ENCODE measurements at places on chromosomes 16 and 17.

DNA sequence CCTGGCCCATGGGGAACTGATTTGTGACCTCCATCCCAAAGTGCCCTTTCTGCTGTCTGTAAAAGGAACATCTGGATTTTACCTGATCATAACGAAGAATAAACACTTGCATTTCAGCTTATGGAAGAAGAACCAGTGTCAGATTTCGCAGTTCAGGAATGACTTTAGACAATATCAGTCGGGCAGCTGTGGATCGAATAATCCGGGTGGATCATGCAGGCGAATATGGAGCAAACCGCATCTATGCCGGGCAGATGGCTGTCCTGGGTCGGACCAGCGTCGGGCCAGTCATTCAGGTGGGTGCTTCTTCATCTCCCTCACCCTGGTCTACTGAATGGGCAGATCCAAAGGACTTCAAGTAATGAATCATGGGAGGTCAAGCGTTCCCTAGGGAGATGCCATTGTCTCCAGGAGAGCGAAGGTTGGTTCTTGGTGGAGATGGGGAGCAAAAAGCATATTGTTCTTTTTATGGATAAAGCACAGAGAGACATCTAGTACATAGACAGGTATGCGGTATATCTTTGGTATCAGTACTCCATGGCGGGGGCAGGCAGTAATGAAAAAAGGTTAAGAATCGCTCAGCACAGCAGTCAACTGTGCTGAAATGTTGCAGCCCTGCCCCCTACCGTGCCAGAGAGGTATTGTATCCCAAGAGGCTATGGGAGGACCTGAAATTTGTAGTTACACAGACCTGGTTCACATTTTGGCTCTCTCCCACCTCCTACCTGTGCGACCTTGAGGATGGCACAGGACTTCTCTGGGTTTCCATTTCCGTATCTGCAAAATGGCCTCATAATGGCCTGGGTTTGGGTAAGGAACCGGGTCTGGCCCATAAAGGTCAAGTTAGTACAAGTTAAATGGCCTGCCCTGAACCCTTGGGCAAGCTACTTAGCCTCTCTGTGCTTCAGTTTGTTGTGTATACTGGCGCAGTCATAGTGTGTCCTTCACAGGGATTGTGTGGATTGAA is 4.7 kb downstream of the COQ7 start:
- peak; percentile 65 for DNase-seq

- no peak for DNase-seq
These were observed 76.5 kb upstream of the TNRC6C start for GRCh38 chr17:77882040-77882439.

DNA sequence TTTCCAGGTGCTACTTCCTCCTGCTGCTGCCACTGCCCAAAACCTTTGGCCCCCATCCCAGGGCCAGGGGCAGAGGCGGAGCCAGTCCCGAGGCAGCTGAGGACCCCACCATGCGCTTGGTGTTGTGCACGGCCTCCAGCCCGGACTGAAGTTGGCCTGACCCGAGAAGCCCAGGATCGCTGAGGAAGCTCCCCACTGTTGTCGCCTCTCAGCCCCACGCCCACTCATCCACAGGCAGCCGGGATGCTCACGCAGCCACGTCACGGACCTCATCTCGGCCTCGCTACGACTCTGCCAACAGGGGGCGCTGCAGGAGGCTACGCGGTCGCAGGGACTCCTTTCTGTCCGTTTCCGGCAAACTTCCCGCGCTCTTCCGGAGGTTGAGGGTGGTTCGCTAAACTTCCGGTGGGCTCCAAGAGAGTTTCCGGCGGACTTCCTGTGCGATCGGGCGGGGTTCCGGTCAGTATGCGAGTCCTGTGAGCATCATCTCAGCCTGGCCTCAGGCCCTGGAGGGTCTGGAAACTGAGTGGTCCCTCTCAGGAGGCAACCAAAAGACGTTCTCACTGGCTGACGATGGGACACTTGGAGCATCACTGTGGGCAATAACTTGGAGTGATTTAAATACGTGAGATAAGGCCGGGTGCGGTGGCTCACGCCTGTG is 12.4 kb downstream of the ZG16B start:
- DNase-seq = peak; percentile 70

GRCh38 chr16:11621920-11622651 is 35.4 kb upstream of the LITAF start:
- no peak for DNase-seq

- DNase-seq = no peak
These were observed 1.3 kb upstream of the ST3GAL2 start for GRCh38 chr16:70440009-70440692.

DNA sequence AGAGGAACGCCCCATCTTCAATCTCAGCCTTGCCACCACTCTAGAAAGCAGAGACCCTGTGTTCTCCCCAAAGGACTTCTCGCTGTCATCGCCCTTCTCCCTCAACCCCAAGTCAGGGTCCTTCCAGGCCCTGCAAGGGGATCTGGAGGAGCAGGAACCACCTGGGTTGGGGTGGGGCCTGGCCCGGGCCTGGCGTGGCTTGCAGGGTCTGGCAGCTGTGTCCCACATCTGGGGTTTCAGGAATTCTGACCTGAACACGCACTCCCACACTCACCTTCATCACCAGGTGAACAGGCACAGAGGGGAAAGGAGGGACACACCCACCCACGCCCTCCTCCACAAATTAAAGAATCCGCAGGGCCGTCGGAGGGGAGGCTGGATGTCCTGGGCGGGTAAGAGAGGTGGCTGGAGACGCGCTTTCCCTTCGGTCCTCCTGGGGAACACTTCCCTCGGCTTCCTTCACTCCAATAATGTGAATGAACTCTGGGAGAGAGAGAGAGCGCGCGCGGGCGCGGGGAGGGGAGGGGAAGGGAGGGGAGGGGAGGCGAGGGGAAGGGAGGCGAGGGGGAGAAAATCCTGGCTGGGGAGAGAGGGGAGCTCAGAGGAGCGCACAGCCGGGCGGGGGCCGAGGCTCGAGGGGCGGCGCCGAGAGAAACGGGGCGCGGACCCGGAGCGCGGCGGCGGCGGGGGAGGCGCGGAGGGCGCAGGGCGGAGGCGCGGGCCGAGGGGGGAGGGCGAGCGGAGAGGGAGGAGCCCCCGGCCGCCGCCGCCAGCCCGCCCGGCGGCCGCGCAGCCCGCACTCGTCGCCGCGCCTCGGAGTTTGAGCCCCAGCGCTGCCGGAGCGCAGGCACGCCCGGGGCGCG is at the start of gene CACNG4:
Gene CACNG4 (plus strand): TSS at position 799 of the 863 bp plus-strand sequence. CDS start 205 bp downstream, outside the sequence.
- no peak for DNase-seq

- no peak for DNase-seq
These were observed 10.1 kb downstream of the TBC1D26 start for GRCh38 chr17:15742051-15742795.

DNA sequence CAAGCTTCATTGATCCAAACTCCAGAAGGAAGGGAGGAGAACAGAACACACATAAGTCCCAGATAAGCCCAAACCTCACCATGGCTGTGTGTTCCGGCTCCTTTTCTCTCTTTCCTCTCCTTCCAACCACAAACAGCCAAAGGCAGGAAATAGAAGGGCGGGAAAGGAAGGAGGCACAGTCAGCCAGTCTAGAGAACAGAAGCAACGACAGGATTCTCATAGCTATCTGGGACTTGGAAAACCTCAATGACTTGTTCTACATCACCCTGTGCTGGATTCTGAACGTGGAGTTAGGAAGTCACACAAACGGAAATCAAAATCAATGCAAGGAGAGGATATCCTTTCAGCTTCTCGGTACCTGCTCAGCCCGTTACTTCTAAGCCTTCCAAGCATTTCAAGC is 9.0 kb downstream of the CRK start:
- no peak for DNase-seq

DNA sequence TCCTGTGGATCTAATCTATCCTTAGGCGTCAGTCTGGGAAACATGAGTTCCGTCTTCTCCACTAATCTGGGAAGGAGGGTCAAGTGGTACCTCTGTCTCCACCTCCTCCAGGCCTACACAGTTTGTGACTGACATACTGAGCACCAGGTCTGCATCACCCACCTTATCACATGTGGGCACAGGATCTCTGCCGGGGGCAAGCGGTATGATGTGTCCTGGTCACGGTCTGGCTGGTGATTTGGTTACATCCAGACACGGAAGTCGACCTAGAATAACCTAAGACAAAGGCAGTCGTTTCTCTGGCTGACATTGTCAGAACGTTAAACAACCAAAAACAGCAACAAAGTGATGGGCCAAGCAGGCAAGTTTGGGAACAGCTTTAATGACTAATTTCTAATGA is 82.5 kb upstream of the HSBP1 start:
- no peak for DNase-seq

Data from trophoblast cell (in vitro differentiated cells and primary cell).